ENCODE measurements at places on chromosomes 6 and 20. TPM values are rescaled to one million over a fixed set of nuclear protein-coding genes. Genes with fewer than 3 reads are reported as not detected.

GRCh38 chr20:23195636-23196035 lies 109.5 kb upstream of the CD93 start:
- no peak for DNase-seq

GRCh38 chr20:51221791-51222408 lies 199.0 kb upstream of the KCNG1 start:
- DNase-seq = no peak

DNA sequence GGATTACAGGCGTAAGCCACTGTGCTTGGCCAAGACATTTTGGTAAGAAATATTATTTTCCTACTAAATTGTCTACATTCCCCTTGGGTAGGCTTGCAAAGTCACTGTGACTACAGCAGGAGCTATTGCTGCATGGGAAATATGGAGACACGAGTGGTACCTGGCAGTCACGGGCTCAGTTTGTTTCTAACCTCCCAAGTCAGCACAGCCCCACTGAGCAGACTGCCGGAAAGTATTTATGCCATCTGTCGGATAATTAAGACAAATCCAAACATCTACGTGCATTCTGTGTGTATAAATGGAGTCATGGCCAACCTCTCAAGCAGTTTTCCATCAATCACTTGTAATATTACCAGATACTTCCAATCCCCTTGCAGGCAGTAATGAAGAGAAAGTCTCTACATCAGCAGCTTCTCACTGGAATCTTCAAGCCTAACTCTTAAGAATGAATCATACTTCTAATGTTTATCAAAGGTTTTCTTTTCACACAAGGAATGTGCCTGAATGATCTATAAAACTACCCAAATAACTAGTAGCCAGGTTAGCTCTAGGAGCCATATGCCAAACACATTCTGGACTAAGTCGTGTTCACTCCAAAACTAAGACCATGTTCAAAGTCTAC lies 20.1 kb downstream of the PSMB1 start:
- DNase-seq = no peak

- DNase-seq = no peak
Measured at GRCh38 chr20:3728876-3729275, 3.6 kb upstream of the HSPA12B start.

ADAM33 gene
- polyA plus RNA-seq = 71.3 TPM

PRR18 gene
- 1.1 TPM for polyA plus RNA-seq

DNA sequence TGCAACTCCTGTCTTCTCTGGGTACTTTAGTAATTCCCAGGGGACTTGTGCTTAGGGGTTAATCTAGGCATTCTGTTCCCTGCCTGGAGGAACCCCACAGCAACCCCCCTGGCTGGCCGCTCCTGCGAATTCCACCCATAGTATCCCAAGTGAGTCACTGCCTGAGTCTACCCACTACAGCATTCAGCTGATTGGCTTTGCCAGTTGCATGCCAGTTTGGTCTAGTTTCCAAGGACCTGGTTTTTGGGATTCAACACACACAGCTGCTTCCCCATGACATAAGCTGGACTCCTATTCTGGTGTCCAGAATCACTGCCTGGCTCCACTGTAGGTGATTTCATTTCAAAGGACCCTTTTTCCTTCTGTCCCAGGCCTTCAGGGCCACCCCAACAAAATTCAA lies 40.3 kb downstream of the PLCG1 start:
- peak; percentile 13 for DNase-seq

DNA sequence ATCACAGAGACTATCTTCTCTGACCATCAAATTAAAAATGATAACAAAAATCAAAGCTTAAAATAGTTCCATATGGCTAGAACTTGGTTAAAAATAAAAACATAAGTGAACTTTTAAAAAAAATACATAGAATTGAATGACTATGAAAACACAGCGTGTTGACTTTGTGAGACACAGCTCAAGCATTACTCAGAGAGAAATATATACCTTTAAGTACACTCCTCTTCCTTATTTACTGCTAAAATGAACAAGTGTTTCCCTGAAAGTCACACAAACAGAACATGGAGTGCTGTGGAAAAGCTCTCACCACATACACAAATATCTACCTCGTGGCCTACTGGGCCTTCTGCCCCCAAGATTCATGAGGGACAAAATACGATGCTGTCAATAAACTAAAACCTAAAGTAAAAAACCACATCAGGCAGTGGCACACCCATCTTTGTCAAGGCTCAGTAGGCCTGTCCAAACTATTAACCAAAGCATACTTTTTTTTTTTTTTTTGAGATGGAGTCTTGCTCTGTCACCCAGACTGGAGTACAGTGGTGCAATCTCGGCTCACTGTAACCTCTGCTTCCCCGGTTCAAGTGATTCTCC lies 7.5 kb downstream of the FAXC start:
- DNase-seq = no peak

PCSK2 gene
- polyA plus RNA-seq = 0.20 TPM

DNA sequence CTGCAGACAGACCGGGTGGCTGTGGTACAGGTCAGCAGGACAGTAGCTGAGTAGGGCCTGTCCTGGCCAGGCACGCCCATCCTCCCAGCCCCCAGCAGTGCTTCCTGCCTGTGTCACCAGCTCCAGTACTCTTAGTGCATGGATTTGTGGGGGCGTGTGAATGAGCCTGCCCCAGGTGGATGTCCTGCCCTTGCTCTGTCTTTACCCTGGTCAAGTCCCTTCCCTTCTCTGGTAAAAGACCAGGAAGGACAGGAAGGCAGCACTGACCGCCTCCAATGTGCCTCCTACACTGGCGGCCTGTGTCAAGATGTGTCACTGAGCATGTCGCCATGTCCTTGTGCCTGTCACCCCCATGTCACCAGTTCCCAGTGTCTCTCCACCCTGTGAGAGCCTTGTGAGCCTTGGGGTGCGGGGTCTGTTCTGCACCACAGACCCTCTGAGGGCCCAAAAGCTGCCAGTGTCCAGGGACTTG lies 11.9 kb downstream of the TEAD3 start:
- no peak for DNase-seq

DNA sequence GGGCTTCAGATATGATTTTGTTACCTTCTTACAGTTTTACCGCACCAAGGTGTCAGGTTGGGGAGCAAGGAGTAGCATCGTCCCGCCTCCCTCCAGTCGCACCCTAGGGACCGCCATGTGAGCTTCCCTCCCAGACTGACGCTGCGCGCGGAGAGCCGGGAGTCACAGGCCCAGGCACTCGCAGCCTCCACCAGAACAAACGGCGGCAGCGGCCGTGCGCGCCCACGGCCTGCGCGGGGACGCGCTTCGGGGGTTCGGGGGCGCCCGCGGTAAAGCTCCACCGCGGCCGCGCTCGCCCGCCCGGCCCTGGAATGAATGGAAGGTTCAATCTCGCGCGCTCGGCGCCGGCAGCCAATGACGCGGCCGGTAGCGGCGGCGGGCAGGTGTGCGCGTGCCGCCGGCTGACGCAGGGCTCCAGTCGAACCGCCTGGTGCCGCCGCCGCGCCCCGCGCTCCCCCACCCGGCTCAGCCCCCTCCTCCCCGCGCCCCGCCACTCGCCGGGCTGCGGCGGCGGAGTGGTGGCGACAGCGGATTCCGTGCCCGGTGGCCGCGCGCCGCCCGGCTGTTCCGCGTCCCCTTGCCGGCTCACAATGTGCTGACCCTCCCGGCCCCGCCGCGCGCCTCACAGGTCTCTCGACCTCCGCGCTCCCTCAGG lies 16.5 kb upstream of the LIN28B start:
- no peak for DNase-seq

MSH5 gene
- 14.2 TPM for polyA plus RNA-seq

DNA sequence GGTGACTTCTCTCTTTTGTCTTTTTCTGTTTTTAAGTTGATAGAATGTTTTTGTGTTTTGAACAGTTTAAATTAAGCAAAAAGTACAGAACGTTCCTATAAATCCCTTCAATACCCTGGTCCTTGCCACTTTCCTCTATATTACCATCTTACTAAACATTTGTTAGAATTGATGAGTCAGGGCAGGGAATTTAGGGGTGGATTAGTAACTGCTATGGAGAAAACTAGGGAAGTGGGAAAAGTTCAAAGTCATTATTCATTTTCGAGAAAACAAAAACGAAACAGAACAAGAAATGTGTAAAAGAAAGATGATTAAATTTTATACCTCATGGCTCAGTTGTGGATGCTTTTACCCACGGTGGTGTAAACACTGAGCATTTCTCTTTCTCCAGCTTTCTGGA lies 240.4 kb upstream of the SULF2 start:
- DNase-seq = no peak
